ENCODE measurements at places on chromosomes 1 and 21.

DNA sequence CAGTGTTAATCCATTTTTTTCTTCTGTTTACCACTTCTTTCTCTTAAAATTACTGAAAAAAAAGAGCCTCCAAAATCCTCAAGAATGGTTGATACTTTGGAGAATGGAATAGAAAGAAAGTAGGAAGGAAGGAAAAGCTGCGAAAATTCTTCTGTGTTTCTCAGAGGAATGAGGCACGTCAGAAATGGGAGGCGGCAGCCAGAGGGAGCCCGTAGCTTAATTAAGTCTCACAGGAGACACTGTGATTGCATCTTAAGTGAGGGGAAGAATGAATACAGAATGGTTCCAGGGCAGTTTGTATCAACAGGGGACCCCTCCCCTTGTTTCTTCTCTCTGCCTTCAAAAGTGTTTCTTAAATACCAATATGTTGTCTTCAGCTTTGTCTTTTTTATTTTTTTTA is 1099.5 kb downstream of the PLA2G4A start:
- DNase-seq, result no peak

GRCh38 chr1:21254335-21254951 is 35.8 kb downstream of the ECE1 start:
- no peak for DNase-seq

DNA sequence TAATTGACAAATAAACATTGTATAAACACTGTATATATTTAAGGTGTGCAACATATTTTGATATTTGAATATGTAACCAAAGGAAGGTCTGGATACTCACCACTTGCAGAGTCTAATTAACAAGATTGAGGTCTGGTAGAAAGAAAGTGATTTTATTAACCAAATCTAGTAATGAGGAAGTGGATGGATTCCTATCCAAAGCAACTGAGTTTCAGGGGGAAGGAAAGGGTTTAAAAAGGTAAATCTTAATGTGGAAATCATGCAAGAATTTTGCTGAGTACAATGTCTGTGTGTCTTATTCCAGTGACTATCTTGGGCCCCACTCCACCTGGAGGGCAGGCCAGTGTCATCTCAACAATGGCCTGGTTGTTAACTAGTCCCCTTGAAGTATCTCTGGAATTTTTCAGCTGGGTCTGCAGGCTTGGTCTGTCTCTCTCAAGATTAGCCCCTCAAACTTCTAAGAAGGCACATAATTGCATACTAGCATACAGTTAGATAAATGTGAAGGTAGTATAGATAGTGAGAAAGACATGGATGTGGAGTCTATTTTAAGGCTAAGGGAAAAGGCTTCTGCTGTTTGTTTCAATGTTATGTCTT is 262.7 kb upstream of the RGS18 start:
- DNase-seq, result no peak

GRCh38 chr1:39852876-39853275 is 30.4 kb downstream of the TRIT1 start:
- DNase-seq, result no peak

- DNase-seq, result no peak
These were observed 37.9 kb upstream of the PALMD start for GRCh38 chr1:99608058-99608457.

GRCh38 chr1:192907545-192908243 is 98.9 kb downstream of the RGS2 start:
- no peak for DNase-seq
